ENCODE measurements at places on chromosomes 6 and 20.

GRCh38 chr20:48623176-48623905 lies 204.5 kb downstream of the PREX1 start:
- DNase-seq, result no peak

DNA sequence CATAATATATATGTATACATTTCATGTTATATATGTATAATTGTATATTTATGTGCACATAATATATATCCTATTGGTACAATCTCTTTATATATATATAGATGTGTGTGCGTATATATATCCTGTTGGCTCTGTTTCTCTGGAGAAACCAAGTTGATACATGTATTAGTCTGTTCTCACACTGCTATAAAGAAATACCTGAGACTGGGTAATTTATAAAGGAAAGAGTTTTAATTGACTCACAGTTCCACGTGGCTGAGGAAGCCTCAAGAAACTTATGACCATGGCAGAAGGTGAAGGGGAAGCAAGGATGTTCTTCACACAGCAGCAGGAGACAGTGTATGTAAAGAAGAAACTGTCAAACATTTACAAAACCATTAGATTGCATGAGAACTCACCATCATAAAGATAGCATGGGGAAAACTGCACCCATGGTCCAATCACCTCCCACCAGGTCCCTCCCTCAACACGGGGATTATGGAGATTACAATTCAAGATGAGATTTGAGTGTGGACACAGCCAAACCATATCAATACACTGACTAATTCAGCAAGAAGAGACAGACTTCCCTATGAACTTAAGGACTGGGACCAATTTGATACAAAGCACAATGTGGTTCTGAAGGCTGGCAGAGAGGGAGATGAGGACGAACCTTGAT lies 14.0 kb downstream of the CST3 start:
- no peak for DNase-seq

GRCh38 chr20:46938434-46938833 lies 43.8 kb downstream of the EYA2 start:
- no peak for DNase-seq

- peak; percentile 52 for DNase-seq
Measured at GRCh38 chr20:40728470-40728869, 39.4 kb upstream of the MAFB start.

- DNase-seq, result no peak
Measured at GRCh38 chr6:35510916-35511561, 1.7 kb downstream of the TULP1 start.

DNA sequence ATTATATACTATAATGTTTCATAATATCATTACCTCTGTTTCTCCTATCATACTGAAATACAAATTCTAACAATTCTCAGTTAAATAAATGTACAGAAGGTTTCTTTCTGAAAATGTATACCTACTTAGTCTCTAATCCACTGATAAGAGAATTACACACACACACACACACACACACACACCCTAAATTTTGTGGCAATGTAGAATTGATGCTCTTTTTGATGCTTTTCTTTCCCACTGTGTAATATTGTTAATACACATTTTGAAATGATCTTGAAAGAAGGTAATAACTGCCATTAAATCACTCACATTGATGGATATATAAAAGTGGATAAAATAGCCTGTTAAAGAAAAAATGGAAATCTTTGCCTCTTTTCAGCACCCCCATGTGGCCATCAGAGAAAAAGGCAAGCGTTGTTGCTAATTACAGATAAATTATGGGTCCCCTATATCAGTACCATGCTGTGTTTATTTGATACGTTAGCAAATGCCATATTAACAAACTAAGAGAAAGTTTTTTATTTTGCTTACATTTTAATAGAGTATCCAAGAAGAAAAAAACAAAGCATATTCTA lies 76.6 kb upstream of the VGLL2 start:
- peak; percentile 36 for DNase-seq

DNA sequence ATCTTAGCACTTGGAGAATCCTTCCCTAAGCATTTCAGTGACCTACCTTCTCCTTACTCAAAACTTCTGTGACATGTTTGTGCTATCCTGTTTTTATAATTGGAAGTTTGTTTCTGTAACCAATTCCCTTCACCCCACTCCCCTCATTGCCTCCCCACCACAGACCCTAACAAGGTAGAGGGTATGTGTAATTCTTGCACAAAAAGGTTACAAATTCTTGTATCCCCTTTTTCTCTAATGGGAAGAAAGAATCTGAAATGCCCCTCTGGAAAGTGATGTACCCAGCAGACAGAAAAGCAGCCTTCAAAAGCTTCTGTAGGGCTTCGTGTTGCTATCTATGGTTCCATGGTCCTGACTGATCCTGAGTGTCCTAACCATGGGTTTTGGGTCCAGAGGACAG lies 111.7 kb upstream of the TMEM170B start:
- DNase-seq, result no peak

DNA sequence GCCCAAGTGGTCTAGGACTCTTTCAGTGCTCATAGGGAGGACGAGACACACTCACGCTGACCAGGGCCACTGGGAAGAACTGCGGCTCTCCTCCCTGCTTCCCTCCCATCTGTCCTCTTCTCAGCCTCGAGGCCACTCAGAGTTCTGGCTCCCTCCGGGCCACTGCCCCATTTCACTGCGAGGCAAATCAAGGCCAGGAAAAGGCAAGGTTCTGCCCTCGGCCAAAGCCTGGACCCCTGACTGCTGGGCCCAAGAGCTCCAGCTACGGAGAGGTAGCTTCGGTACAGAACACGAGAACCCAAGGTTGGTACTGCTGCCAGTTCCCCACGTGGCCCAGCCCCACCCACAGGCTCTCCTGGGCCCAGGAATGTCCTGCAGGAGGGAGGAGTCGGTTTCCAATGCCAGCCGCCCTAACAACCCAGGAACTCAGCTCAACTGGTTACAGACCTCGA lies 14.7 kb downstream of the PI16 start:
- DNase-seq, result no peak

GRCh38 chr6:7805078-7805849 lies 79.4 kb downstream of the BMP6 start:
- DNase-seq, result no peak

DNA sequence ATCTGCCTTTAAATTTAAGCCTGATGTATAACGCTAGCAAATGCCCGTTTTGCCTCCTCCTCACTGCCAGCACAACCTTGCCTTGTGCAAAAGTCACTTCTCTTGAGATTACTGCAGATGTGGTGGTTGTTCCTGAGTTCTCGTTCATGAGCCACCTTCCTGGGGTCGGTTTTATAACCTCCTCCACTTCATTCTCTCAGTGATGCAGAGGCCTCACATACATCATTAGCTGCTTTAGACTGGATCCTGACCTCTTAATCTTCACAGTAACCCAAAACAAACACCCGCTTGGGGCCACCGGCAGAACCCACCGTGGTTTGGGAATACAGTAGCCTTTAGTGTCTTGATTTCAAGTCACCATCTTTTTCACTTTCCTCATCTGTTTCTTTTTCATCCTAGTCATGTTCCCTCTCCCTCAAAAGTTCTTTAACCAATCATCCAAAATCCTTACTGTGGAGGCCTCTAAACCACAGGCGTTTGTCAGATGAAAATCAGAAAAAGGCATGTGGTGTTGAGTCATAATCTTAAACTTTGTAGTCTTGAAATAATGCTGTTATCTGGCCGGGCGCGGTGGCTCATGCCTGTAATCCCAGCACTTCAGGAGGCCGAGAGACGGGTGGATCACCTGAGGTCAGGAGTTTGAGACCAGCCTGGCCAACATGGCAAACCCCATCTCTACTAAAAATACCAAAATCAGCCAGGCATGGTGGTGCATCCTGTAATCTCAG lies 430.3 kb upstream of the SOX4 start:
- no peak for DNase-seq

- no peak for DNase-seq
Measured at GRCh38 chr6:70336996-70337742, 34.3 kb upstream of the COL9A1 start.

DNA sequence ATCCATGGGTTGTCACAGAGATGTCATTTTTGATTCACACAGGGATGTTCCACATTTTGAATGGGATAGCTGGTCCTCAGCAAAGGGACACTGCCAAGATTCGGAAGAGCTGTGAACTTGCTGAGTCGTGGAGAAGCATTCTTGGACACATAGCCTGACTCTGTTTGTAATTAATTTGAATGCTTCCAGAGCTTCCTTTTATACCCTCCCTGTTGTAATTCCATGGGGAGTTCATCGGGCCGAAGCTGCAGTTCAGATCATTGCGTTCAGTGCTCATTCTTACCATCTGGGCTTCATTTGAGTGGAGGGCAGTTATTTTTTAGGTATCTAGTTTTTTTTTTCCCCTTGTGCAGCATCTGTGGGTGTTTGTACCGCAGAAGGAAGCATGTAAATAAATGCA lies 126.5 kb downstream of the SLC24A3 start:
- no peak for DNase-seq

DNA sequence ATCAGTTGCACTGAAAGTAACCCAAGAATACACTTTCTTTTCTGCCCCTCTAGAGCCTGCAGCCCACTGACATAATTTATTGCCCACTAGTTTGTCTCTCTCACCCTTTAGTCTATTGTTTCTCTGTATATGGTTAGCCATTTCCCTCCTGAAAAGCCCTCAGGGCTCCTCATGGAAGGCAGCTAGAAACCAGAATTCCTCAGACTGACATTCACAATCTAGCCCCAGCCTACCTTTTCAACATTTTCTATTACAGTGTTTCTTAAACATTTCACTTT lies 21.4 kb upstream of the PAQR8 start:
- DNase-seq, result no peak

DNA sequence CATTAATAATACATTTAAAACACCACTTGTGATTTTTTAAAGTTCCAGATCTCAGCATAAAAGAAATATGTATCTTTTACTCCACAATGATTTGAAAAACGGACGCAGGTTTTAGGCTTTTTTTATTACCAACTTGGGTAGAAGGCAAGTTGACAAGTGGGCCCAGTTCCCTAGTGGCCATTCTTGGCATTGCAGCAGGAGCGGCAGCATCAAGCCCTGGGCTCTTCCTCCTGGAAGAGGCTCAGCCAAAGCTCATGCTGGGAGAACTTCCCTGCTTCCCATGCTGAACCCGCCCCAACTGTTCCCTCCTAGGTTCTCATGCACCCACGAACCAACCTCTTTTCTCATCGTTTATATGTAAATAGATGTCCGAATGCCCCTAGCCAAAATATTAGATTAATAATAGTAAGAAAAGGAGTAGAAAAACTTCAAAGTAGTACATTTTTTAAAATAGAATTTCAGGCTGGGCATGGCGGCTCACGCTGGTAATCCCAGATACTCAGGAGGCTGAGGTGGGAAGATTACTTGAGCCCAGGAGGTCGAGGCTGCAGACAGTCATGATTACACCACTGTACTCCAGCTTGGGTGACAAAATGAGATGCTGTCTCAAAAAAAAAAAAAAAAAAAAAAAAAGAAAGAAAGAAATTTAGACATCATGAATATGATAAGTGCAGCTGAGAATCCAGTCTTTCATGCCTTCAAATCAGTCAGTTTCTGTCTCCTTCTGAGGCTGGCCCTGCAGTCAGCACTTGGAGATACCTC lies 18.2 kb upstream of the MYB start:
- peak; percentile 72 for DNase-seq

GRCh38 chr6:111973927-111974639 lies 79.8 kb upstream of the CCN6 start:
- DNase-seq, result no peak

DNA sequence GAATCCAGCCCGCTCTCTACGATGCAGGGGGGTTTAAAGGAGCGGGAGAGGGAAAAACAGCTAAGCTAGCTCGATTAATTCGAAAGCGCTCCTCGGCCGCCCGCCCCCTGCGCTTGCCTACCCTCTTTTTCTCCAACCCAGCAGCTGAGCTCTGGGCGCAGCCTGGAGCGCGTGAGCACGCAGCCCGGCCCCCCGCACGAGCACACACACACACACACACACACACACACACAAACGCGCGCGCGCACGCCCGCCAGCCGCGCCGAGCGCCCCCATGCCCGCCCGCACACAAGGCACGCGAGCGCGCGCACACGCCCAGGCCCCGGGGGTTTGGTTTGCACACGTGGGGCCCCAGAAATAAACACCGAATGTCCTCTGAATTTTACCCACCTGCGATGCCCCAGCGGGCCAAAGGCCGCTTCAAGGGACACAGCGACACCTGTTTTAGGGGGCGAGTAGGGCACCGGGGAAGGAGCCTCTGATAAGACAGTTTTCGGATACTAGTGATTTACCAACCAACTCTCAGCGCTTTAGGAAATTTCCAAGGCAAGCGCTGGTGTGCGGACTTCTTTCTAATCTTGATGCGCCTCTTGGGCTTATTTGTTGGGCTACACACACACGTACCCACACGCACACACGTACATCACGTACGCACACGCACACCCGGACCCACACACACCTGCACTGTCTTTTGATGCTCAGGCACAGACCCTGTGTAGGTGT lies 802 bp upstream of the NRN1 start:
- DNase-seq, result peak; percentile 92

GRCh38 chr6:84763886-84764331 lies 489 bp downstream of the TBX18 start:
- no peak for DNase-seq

GRCh38 chr20:11447371-11448100 lies 470.2 kb upstream of the BTBD3 start:
- no peak for DNase-seq

GRCh38 chr6:109853951-109854350 lies 124.2 kb upstream of the GPR6 start:
- DNase-seq, result no peak

DNA sequence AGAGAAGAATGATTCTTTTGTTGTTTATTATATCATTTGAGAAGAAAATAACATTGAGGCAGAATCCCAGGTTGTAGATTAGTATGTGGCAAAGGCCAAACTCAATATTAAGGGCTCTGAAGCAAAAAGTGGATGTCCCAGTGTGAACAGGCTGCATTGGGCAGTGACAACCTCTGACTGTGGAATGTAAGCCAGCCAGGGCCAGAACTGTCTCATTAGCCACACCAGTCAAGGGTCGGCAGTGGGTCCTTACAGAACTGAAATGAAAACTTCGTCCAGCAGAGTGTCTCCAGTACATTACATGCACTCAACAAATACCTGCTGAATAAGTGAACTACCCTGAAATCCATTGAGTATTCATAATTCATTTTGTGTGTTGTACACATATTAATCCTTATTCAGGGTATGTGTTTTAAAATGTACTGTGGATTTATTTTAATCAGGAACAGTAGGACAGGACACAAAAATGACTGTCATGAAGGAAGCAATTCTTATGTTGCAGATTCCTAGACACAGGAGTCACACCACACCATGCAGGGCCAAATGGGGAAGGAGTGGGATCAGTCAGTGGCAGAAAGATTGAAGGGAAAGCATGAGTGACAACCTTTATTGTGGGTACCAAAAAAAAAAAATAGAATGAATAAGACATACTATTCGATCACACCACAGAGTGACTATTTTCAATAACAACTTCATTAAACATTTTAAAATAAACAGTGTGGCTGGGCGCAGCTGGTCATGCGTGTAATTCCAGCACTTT lies 64.9 kb upstream of the UTRN start:
- DNase-seq, result no peak

DNA sequence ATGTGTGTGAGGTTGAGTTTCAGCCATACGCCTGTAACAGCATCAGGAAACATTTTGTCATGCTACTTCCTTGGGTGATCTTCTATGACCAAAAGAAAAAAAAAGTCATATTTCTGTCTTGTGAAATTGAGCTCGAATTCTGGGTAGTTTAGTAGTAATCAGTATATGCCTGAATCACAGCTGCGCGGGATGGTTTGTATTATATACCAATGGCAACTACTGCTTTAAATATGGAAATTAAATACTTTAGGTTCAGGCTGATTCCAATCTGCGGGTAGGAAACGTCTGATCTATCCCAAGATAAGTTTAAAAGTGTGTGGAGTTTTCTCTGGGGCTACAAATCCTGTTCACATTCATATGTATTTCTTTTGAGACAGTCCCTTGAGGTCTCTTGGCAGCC lies 115.6 kb upstream of the FERMT1 start:
- DNase-seq, result no peak

Data from NAMALWA (cell line).